Osteoblast (primary cell): ENCODE measurements at places on chromosomes 4 and X. TPM values are rescaled to one million over a fixed set of nuclear protein-coding genes. Genes with fewer than 3 reads are reported as not detected.

The FGF13 gene
- 0.36 TPM in 1 of 2 replicates, not detected in the other for total RNA-seq

DNA sequence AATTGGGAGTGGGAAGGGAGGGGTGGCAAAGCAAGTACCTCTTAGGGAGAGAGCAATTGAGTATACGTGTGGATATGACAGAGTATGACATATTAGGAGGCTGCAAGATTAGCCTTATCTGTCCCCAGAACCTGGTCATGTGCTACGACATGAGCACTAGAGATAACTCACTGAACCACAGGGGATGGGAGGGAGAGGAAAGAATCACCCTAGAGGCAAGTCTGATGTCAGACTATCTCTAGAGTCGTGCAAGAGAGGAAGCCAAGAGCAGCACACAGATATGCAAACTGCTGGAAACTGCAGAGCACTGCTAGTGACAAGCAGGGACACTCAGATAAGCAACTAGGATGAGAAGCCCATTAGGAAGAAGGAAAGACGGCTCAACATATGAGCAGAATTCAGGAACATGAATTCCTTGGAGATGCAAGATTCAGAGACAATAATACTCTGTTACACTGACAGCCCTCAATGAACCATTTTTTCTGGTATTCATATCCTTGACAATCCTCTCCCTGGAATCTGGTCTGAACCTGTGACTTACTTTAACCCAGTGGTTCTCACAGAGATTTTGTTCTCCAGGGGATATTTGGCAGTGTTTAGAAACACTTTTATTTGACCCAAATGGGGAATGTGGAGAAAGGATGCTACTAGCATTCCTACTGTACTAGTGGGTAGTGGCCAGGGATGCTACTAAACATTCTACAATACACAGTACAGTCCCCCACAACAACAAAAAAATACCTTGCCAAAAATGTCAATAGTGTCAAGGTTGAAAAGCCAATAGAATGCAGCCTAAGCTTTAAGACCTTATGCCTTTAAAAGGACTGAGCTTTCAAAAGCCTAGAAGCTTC lies 84.0 kb upstream of the BMP2K start:
- no peak for DNase-seq

GRCh38 chrX:29196501-29196900 lies 609.3 kb downstream of the IL1RAPL1 start:
- no peak for DNase-seq

The TRIM60 gene
- total RNA-seq = not detected in 2 replicates

The TMSB15A gene
- total RNA-seq = 0.29 TPM in 1 of 2 replicates, not detected in the other

DNA sequence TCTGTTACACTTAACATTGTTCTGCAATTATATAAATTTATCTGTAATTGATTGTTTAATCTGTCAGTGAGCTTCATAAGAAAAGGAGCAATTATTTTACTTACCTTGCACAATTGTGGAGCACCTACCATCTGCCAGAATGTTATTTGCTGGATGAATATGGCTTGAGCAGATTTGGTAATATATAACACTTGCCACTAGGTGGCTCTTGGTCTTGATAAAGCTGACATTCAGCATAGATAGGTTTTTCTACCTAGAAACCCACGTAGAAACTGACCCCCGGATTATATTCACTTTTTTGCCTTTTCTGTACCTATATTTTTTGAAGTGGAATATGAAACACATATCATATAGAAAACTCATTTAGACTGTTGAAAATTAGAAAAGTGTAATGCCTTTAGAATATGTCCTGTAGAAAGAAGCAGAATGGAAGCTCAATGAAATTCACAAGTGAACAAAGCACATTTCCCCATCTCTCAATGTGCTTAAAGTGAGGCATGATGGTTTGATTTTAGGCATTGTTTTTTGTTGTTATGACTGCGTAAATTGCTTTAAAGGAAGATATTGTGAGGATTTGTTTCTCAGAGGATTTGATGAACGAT lies 9.5 kb downstream of the RBPJ start:
- peak; percentile 68 for DNase-seq

- DNase-seq = peak; percentile 72
These were observed 1.1 kb upstream of the TMEM164 start for GRCh38 chrX:110001740-110002299.

- no peak for DNase-seq
These were observed 326.4 kb downstream of the PPP3CA start for GRCh38 chr4:101020956-101021355.

GRCh38 chr4:128983771-128984485 lies 109.4 kb downstream of the SCLT1 start:
- no peak for DNase-seq

GRCh38 chr4:139154952-139155557 lies 22.0 kb downstream of the ELF2 start:
- no peak for DNase-seq

- no peak for DNase-seq
These were observed 122.7 kb upstream of the JADE1 start for GRCh38 chr4:128686810-128687209.

DNA sequence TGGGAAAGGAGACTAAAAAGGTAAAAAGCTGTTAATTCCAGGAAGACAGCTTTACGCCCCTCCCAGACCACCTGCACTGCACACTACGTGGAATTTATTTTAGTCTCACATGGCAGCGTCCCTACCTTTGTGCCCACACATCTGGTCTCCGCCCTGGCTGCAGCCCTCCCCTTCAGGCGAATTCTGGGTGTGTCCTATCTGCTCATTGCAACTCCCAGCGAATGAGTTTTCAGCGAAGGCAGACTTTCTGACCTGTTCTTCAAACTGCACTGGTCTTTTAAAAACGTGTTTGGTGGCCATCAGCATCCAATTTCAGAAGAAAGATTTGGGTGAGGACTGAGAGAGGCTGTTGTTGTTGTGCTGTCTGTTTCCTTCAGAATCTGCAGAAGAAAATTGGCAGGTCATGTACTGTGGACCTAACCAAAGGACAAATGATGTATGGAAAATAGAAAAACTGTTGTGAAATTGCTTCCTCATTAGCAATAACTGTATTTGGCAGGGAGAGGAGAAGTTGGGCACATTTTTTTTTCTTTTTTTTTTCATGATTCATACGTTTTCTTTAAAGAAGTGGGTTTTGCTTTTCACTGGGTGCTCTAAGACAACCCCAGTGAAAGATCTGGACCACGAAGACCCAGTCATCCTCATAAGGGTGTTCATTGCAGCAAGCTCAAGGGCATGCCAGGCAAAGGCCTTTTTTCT lies 4.2 kb downstream of the TLR8 start:
- no peak for DNase-seq

The MAGEB18 gene
- total RNA-seq = not detected in 2 replicates

DNA sequence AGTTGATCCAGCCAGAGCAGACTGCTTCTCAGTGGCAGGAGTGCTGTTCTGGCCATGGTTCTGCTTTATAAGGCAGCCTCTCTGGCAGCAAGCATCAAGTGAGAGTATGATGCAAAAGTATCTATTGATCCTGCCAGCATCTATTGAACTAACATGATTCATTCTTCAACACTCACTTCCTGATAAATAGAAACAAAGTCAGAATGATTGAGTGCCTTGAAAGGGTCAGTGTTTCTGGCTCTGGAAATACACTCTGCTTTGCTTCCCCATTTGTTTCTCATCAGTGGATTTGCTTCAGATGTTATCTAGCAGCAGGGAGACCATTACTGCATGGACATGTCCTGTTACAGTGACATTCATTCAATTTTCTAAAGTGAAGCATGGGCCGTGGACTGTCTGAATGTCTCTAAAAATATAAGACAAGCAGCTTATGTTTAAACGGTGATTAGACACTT lies 66.2 kb upstream of the FRAS1 start:
- DNase-seq = no peak

The ZBTB33 gene
- total RNA-seq = 19.2 and 20.0 TPM in 2 replicates

GRCh38 chr4:47525154-47525819 lies 40.2 kb downstream of the ATP10D start:
- DNase-seq = no peak

GRCh38 chrX:151085207-151085606 lies 91.2 kb upstream of the GPR50 start:
- no peak for DNase-seq

DNA sequence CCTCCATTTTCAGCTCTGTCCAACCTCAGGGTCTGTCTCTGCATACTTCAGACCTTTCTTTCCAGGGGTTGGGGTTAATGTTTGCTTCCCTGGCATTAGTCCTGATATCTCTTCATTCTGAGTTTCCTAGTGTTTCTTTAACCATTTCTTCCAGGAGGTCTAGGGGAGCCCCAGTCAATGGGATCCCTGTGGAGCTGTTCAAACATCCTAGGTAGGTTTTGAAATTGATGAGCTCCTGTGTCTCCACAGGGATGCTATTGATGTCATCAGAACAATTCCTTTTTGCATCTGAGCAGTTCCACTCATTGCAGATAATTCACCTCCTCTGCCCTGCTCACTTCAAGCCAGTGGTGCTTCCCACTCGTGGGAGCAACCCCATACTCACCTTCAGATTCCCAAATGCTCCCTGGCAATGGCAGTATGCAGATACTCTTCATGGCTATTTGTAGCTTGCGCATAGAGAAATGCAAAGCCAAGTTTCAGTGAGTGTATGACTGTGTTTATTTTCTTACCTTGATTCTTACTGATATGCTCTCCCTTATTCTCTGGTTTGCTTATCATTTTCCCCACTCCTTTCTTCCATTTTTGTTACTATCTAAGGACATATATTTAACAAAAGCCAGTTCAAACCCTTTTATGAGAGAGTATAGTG lies 33.7 kb upstream of the LIMCH1 start:
- no peak for DNase-seq

The ARHGAP36 gene
- not detected in 2 replicates for total RNA-seq

GRCh38 chrX:16589211-16589610 lies 60.7 kb upstream of the S100G start:
- DNase-seq = no peak

DNA sequence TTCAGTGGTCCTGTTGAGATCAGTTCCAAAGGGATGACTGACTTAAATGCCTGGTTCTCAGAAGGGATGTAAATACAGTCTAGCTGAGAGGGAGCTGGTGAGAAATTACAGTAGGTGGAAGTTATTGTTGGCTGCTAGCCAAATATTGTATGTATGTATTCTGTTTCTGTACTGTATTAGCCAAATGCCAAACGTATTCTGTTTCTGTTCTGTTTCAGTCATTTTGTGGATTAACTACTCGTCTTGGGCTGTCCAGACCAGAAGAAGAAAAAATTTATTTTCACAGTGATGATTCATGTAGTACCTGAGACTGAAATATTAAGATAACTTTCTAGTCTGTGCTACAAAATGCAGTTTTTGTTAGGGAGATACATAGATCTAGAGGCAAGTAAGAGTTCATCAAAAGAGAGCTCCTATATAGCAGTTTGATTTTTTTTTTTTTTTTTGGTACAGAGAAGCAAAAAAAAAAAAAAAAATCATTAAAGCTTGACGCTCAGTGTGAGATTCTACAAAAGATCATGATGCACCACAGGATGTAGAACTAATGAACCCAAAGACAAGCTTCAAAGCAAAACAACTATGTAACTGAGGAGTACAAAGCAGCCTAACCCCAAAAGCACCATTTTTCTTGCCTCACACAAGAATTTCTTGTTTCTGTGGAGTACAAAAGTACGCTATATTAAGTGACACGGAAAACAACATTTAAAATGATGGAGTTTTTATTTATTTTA lies 54.8 kb downstream of the CASP6 start:
- no peak for DNase-seq

The ADAMTS3 gene
- 1.2 and 2.2 TPM in 2 replicates for total RNA-seq

DNA sequence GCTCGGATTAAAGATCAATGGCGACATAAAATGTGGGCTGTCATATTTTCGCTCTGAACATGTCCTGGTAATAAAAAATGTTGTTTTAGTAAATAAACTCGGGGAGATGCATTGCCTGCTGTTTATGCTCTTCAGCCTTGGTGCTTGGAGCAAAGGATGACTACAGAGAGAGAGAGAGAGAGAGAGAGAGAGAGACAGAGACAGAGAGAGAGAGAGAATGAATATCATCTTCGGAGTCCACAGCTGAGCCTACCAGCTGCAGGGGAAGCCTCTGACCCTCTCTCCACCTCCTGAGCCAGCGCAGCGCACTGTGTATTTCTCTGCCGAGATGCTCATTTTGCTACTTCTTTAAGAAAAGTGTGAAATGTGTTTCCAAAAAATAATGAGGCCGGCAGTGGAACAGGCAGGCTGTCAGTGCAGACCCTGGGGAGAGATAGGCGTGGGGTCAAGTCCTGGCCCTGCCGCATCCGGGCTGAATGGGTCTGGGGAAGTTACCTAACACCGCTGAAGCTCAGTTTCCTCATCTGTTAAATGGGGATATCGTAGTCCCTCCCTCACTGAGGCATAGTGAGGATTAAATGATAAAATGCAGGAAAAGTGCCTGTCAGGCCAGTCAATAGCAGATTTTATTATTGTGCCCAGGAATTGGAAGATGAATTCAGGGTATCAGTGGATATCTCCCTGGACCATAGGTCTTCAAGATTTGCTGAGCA lies 58.5 kb upstream of the LGI2 start:
- no peak for DNase-seq

The NRK gene
- under 0.01 TPM in 1 of 2 replicates, not detected in the other for total RNA-seq

DNA sequence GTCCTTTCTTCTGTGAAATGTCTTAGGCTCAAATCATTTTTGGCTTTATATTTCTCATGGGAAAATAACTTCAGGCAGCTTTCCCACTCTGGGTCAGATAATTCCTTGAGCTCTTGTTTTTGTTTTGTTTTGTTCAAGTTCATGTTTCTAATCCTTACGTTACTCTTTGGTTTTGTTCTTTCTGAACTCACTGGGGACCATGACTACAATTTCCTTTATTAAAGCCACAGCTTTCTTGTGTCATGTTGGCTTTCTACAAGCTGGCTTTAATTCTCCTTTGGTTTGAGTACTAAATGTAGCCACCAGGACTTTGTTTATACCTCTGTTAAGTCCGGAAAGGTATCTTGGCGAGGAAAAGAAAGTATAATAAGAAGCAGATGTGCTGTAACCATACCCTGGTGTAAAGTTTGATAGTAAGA lies 30.8 kb upstream of the ANXA3 start:
- DNase-seq = no peak

- no peak for DNase-seq
These were observed 33.4 kb downstream of the RUFY3 start for GRCh38 chr4:70754990-70755688.

The RNF175 gene
- total RNA-seq = under 0.01 TPM in 2 replicates

The GAGE1 gene
- total RNA-seq = not detected in 2 replicates

DNA sequence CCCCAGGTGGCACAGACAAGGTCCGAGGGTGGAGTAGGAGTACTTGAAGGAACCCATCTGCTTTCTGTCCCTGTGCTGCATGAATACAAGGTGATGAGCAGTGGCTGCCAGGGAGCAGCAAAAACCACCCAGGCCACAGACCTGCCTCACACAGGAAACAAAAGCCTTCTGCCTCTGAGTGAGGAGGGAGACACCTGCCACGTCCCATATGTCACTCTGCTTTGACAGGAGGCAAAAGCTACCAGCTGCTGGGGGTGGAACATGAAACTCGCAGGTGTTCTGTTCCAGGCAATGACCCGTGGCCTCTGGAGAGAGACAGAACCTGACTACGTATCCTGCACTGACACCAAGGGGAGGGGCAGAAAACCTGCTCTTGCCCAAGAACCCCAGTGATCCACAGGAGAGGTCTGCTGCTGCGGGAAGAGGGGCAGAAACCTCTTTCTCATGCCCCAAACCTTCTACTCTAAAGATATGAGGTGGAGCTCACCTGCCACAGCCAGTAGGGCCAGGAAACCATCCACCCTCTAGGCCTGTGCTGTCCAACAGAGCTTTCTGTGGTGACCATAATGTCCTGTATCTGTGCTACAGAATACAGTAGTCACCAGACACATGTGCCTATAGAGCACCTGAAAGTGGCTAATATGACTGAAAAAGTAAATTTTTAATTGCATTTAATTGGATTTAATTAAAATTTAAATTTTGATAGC lies 172.9 kb downstream of the PRDM5 start:
- DNase-seq = no peak

The LRIT3 gene
- total RNA-seq = under 0.01 and 0.29 TPM in 2 replicates
